Stimulated activated CD8-positive, alpha-beta memory T cell treated with anti-CD3 and anti-CD28 coated beads, Interleukin-7, amount 100 ng/mL, for 48 hours (primary cell): ENCODE measurements at places on chromosomes 1 and 21.

- no peak for DNase-seq
These were observed 494 bp upstream of the PIP5K1A start for GRCh38 chr1:151197863-151198253.

GRCh38 chr1:61812916-61813315 is 70.6 kb downstream of the PATJ start:
- DNase-seq: no peak

DNA sequence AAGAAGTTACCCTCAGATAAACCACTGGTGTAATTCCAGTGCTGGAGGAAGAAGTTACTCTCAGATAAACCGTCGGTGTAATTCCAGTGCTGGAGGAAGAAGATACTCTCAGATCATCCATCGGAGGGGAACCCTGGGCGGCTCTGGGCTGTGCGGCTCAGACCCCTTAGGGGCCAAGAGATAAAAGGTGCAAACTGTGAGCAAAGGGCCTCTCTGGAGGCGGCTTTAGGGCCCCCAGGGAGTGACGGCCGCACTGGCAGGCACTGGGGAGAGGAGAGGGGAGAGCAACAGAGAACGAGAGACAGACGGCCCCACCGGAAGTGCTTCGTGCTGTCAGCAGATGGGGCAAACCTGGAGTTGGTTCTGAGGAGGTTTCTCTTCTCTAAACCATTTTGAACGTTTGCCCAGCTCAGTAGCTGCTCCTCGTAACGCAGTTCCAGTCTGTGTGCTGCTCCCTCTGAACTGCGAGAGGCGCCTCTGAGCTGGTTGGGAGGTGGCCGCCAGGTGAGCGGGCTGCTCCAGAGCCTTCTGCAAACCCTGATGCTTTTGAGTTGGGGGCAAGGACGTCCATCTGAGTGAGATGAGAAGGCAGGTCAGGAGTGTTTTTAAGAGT is 62.6 kb upstream of the COL6A1 start:
- DNase-seq: no peak

- DNase-seq: no peak
These were observed 14.7 kb upstream of the HAO2 start for GRCh38 chr1:119353836-119354235.

DNA sequence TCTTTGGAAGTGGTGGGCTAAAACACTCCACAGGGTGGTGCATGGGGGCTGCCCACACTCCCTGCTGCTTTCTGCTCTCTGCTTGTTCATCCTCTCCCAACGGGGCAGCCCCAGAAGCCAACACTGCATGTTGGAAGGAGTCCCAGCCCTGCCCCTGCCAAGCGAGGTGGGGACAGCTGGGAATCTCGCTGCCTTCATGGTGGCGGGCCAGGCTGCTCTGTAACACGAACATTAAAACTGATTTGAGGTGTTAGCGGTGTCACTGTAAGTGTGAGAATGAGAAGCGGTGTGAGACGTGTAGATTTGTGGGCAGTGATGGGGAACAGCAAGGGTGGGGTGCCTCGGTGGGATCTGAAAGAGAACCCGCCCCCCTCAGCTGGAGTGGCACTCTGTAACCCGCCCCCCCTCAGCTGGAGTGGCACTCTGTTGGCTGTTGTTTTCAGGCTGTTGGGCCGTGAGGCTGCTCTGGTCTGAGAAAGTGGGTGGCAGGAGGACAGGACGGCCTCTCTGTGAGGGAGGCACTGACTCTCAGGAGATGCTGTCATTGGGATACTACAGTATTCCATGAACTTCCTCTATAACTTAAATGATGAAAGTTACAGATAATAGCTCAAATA is 80.9 kb downstream of the PCBP3 start:
- no peak for DNase-seq

GRCh38 chr1:107276247-107276646 is 135.4 kb downstream of the NTNG1 start:
- no peak for DNase-seq

DNA sequence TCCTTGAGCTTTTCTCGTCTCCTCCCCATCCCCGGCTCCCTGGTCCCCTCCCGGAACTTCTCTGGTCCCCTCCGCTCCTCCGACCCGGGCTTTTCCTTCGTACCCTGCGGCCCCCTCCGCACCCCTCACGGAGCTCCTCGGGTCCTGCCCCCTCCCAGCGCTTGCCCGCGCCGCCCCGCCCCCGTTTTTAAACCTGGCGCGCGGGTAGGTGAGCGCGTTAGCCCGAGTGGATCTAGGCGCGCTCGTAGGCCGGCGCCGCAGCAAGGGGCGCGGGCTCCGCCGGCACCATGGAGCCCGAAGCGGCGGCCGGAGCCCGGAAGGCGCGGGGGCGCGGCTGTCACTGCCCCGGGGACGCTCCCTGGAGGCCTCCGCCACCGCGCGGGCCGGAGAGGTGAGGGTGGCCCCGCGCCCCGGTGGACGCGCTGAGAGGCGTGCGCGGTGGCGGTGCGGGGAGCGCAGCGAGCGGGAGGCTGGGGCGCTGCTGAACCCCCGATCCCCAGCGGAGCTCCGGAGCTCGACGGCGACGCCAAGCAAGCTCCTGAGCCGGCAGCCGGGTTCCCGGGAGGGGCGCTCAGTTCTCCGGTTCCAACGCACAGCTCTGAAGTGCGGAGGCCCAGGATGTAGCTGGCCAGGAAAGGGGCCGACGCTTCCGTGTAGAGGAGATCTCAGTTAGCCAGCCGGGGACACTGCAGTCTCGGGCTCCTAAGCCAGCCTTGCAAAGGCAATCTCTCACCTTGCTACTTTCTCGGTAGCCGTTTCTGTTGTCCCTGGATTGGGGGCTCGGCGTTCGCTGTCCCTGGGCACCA is at the start of gene RIPPLY3:
Gene RIPPLY3, plus strand, starts transcription at position 217 of the 806 bp plus-strand sequence. Its CDS starts 71 bp downstream, at position 288.
- DNase-seq: no peak

DNA sequence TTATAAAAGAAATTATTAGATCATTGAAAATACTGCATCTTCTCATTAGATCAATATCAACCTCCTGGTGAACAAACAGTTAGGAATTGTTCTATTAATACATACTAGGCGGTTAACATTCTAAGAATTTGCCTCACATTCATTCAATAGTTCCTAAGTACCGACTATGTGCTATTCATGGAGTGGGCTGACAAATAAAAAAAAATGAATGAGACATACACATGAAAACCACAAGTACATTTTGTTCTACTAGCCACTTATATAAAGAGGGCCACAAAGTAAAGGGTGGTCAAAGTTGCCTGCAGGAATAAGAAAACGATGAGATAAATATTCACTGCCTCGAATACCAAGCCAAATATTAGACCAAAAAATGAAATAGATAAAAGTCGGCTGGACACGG is 294.4 kb downstream of the SDCCAG8 start:
- no peak for DNase-seq

DNA sequence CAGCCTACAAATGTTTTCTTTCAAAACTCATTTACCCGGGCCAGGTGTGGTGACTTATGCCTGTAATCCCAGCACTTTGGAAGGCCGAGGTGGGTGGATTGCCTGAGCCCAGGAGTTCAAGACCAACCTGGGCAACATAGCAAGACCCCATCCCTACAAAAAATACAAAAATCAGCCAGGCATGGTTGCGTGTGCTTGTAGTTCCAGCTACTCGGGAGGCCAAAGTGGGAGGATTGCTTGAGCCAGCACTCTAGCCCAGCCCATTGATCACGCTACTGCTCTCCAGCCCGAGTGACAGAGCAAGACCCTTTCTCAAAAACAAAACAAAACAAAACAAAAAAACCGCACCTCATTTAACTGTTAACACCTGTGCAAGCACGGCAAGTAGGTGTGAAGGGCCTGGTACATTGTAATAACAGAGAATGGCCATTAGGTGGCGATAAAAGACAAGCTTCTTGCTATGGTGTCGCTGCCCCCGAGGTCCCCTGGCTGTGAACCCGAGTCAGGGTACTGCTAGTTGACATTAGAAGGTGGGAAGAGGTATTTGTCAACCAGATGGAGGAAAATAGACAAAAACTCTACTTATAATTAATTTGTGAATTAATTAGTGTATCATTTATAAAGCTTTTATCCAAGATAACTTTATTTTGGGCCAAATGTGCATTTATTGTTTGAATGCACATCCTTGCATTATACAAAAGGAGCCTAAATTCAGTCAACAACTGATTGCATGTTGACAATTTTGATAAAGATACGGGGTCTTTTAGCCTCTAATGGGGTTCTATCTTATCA is 66.5 kb downstream of the SH3BGR start:
- DNase-seq: peak; percentile 27

GRCh38 chr21:34967509-34968289 is 81.4 kb downstream of the RUNX1 start:
- peak; percentile 55 for DNase-seq

DNA sequence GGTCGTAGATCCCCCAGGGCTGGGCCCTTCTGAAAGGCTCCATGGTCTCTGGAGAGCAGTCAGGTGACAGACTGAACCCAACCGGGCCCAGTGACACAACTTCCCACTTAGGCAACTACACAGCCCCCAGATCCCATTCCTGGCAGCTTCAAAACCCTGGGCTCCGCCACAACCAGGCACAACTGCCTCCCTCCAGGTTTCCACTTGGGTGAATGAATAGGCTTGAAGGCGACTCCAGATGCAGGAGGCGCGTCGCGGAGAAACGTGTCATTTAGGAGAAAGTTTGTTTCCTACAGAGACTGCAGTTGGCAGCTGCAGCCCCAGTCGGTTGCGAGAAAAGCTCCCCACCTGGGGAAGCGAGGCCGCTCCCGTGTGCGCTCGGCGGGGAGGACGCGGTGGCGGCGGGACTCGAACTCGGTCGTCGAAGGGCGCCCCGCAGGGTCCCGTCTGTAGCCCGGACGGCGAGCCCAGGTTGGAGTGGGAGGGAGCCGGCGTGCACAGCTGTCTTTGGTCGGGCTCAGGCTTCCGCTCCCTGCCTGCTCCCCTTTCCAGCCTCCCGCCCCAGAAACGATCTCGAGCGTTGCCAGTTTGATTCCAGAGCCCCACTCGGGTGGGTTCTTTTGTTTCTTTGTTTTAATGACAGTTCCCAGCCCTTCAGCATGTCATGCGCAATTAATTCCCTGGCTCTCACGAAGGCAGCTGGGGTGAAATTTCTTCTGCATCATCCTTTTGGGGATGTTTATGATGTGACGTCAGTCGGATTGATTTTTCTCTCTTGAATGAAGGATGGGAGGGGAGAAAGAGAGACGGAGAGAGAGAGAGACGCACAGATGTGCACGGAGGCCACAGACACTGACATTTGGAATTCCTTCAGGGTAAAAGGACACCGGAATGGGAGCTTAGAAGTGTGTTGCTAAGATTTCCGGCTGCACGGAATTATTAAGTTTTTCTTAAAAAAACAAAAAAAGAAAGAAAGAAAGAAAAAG is 862 bp upstream of the SGIP1 start:
- DNase-seq: no peak

DNA sequence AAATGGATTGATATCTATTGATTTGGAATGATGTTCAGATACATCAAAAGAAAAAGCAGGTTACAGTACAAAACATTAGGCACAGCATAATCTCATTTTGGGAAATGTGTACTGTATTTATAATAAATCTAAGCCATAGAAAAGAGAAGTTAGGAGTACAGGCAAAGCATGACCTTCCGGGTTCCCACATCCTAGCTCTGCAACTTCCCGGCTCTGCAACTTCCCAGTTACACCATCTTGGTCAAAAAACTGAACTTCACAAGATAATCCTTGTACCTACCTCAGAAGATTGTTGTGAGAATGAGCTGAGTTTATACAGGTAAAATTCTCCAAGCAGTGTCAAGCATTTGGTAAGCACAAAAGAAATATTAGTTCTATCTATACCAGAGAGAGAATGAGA is 21.7 kb upstream of the SLC44A3 start:
- no peak for DNase-seq

DNA sequence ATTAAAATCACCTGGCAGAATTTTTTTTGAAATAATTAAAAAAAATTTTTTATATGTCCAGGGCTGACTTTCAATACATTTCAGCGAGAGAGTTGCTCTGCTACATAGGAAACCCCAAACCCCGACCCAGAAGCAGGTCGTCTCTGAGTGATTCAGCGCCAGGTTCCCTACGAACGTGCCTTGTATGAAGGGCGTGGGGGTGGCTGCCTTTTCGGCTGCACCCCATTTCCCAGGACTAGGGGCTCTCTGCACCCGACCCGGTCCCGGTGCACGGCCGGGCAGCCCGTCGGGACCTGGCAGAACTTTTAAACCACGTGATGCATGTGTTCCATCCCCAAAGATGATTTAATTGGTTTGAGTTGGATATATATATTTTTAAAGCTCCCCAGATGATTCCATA is 15.8 kb upstream of the SCYL3 start:
- no peak for DNase-seq

GRCh38 chr1:183040547-183040971 is 17.3 kb downstream of the LAMC1 start:
- no peak for DNase-seq

GRCh38 chr1:8155528-8156186 is 129.5 kb upstream of the ERRFI1 start:
- no peak for DNase-seq

- DNase-seq: no peak
These were observed 38.6 kb upstream of the GADD45A start for GRCh38 chr1:67646145-67647035.

GRCh38 chr1:13990939-13991338 is 291.0 kb downstream of the PRDM2 start:
- no peak for DNase-seq

- DNase-seq: no peak
These were observed 334.1 kb upstream of the VAMP3 start for GRCh38 chr1:7437036-7437435.

- no peak for DNase-seq
These were observed 26.2 kb downstream of the MAGI3 start for GRCh38 chr1:113416496-113416895.

DNA sequence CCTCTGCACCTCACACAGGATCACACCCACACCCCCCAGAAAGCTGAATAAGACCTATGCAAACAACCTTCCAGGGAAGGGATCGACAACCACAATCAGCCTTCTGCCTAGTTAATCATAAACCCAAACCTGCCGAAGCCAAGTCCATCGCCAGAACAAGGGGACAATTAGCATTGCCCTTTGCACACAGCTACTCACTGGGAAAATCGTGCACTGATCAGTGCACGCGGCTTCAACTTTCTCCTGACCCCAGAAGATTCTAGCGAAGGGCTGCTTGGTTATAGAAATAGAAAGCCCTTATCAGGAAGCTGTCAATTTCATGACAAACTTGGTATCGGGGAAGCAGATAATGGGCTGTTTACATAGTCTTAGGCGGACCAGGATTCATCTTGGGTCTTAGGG is 29.5 kb downstream of the RUNX1 start:
- DNase-seq: no peak
